Keratinocyte (primary cell): ENCODE measurements at places on chromosomes 6 and 20. TPM values are rescaled to one million over a fixed set of nuclear protein-coding genes. Genes with fewer than 3 reads are reported as not detected.

GRCh38 chr20:62015540-62016288, 50.0 kb downstream of the TAF4 start:
- DNase-seq = no peak

- no peak for DNase-seq
These were observed 9.2 kb downstream of the PHF3 start for GRCh38 chr6:63644668-63645326.

TMEM181 gene
- 25.0 to 31.9 TPM (median 25.0 TPM) in 3 replicates for polyA plus RNA-seq

DNA sequence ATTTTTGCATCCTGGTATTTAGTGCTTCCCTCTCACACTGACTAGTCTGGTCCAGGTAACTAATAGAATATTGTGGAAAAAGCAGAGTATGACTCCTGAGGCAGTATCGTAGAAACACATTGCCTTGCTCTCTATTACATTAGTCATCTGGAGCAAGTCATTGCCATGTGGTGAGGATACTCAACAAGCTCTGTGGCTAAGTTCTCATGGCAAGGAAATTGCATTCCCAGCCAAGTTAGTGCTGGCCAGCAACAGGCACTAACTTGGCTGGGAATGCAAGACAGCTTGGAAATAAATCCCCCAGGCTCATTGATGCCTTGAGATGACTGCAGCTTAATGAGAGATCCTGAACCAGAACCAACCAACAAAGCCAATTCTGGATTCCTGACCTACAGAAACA, 39.7 kb upstream of the HTR1B start:
- peak; percentile 69 for DNase-seq

MCM9 gene
- 1.2 to 3.1 TPM (median 2.3 TPM) in 3 replicates for polyA plus RNA-seq

LHFPL5 gene
- not detected in 3 replicates for polyA plus RNA-seq

DNA sequence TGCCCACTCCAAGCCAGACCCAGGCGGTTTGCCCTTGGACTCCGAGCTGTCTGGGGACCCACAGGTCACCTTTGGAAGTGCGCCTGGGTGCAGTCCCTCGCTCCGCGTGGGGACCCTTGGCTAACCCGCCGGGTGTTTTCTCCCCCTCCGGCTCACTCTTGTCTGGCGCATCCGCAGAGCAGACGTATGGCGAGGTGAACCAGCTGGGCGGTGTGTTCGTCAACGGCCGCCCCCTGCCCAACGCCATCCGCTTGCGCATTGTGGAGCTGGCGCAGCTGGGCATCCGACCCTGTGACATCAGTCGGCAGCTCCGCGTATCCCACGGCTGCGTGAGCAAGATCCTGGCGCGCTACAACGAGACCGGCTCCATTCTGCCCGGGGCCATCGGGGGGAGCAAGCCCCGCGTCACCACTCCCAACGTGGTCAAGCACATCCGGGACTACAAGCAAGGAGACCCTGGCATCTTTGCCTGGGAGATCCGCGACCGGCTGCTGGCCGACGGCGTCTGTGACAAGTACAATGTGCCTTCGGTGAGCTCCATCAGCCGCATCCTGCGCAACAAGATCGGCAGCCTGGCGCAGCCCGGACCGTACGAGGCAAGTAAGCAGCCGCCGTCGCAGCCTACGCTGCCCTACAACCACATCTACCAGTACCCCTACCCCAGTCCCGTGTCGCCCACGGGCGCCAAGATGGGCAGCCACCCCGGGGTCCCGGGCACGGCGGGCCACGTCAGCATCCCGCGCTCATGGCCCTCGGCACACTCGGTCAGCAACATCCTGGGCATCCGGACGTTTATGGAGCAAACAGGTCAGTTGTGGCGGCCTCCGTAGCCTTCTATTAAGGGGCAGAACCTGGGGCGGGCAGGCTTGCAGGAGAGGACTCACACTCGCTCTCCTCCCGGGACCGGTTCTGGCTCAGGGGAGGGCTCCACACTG, 1.1 kb downstream of the PAX1 start:
- no peak for DNase-seq

LINC00237 gene
- not detected in 3 replicates for polyA plus RNA-seq

- DNase-seq = no peak
These were observed 64.1 kb upstream of the BEND6 start for GRCh38 chr6:56890683-56891429.

- no peak for DNase-seq
These were observed 14.7 kb downstream of the UQCC2 start for GRCh38 chr6:33696548-33697518.

GRCh38 chr6:143023695-143024094, 37.0 kb upstream of the AIG1 start:
- no peak for DNase-seq

- DNase-seq = no peak
These were observed 43.5 kb downstream of the ZFAND3 start for GRCh38 chr6:37862992-37863391.

LY6G6C gene
- polyA plus RNA-seq = 2.3 to 3.1 TPM (median 2.4 TPM) in 3 replicates

- no peak for DNase-seq
These were observed 21.0 kb downstream of the WASF1 start for GRCh38 chr6:110158479-110158878.

DNA sequence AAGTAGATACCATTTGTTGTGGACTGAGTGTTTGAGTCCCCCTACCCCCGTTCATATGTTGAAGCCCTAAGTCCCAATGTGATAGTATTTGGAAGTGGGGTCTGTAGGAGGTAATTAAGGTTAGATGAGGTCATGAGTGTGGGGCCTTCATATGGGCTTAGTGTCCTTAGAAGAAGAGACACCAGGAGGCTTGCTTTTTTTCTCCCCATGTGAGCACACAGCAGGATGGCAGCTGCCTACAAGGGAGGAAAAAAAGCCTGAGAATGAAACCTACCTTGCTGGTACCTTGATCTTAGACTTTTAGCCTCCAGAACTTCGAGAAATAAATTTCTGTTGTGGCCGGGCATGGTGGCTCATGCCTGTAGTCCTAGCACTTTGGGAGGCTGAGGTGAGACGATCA, 67.9 kb upstream of the TULP4 start:
- DNase-seq = no peak

- DNase-seq = no peak
These were observed 297.8 kb downstream of the GJA1 start for GRCh38 chr6:121733234-121733633.

GRCh38 chr6:29708432-29709179, 14.6 kb upstream of the HLA-F start:
- no peak for DNase-seq

MYL9 gene
- 1.7 to 5.2 TPM (median 2.8 TPM) in 3 replicates for polyA plus RNA-seq

TCF15 gene
- polyA plus RNA-seq = not detected in 3 replicates

DNA sequence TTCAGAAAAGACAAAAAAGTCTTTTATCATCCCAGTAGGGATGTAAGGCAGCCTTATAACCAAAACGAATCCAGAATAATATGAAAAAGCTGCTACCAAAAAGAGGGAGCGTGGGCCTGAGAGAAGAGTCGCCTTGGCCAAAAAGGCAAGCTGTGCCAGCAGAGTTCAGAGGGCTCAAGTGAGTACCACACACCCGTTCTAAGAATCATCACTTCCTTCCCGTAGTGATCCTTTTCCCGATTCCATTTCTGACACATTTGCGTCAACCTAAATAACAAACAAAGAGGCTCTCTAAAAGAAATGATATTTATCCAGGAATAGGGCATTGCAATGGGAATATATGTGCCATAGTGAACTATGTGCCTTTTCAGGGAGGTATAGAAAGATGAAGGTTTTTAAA, 3.8 kb upstream of the TMEM181 start:
- no peak for DNase-seq

ADGB gene
- polyA plus RNA-seq = not detected in 3 replicates

PDSS2 gene
- 9.5 to 12.5 TPM (median 11.5 TPM) in 3 replicates for polyA plus RNA-seq

GRCh38 chr6:107056796-107057195, 28.8 kb downstream of the MTRES1 start:
- DNase-seq = no peak

DNA sequence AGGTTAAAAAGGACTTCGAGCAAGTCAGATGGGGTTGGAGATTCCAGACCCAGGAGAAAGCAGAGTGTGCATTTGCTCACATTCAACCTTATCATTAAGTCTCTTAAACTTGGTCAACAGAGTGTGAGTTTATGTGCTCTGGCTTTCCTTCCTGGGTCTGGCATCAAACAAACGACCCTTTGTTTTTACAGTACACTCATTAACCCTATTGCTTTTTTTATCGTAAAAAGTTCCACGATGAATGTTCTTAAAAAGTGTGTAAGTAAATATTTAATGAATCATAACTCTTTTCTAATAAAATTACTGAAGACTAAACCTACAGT, 2.5 kb downstream of the FYN start:
- no peak for DNase-seq

KCNK5 gene
- polyA plus RNA-seq = 0.02 to 0.03 TPM in 2 of 3 replicates, not detected in the other

GRCh38 chr6:79042088-79042798, 35.8 kb downstream of the PHIP start:
- no peak for DNase-seq

DNA sequence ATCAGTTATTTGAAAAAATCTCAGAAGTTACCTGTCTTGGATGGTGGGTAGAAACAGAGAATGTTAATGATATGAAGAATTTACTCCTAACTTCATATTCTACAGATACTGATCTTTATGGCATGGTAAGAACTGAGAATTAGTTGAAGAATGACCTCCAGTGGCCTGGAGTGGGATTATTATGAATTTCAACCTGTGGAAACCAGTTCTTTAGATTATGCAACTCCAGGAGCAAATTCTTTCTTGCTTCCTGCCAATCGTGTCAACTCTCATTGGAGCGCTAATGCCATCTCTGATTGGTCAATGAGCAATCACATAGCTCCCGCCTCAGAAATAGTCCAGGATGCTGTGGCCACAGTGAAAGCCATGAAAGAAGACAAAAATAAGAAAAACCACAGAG, 40.6 kb downstream of the LYRM2 start:
- DNase-seq = no peak

DNA sequence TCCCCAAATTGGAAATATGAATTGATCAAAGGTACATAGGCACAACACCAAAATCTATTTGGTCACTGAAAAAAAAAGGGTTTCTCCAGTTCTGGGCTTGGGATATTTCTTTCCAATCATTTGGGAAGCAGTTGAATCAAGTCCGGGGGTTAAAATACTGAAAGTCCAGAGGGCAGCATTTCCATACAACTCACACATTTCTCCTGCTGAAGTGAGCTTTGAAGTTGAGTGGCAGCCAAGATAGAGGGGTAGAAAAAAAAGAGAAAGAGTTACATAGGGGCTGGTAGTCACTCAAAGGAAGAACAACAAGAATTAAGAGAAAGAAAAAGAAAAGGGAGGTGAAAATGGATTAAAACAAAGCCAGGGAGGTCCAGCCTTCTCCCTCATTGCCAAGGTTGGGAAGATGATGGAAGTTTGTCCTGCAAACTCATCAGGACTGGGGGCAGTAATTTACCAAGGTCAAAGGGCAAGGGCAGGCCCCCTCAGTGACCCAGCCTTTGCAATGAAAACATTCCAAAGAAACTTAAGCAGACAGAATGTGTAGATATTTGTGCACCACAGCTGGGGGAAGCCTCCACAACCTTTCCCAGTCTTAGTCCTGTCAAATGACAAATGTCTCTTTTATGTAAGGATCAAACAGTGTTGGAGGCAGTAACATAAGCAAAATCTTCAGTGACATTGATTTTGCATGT, 525.3 kb upstream of the JARID2 start:
- DNase-seq = no peak

DNA sequence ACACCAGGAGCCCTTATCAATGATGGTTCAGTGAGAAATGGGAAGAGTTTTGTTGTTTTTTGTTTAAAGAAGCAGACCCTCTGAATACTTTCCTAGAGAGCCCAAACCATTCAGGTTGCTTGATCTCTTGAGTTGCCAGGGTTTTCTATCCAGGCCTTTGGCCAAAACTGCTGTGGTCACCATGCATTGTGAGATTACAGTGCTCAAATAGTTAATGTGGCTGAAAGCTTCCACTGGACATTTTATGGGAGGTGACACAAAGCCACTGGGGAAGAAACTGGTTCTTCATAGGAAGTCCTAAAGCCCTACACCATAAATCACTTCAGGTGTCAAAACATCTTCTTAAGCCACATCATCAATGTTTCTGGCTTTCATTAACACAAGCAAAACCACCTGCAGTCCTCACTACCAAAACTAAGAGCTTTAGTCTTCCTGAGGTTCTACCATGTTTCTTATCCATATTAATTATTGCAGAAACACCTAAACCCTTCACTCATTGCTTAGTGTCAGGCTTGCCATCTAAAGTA, 101.6 kb downstream of the IBTK start:
- DNase-seq = no peak

DNA sequence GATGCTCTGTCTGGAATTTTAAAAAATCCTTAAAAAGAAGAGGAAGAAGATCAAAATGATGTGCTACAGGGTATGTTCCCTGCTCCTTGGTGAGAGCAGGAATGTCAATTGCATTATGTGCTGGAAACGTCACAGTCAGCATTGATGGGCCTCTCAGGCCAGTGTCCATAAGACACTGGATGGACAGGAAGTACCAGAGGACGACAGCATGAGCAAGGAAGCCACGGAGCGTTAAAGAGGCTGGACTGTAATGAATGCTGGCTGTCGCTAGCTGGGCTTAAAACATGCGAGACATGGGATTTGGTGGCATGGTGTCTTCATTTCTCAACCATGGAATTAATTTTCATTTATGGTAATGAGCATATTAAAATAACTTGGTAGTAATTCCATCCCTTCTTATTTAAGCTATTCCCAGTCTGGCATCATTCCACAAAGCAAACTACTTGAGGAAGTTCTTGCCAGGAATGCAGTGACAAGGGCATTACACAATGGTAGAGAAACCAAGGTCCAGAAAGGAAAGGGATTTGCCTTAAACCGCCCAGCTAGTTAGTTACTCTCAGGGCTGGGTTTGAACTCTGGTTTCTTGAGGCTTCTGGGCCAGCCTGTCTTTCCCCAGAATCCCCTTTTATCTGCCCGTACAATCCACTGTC, 166.6 kb upstream of the SOX4 start:
- DNase-seq = no peak

GRCh38 chr6:6386010-6386409, 65.5 kb upstream of the F13A1 start:
- no peak for DNase-seq

DNA sequence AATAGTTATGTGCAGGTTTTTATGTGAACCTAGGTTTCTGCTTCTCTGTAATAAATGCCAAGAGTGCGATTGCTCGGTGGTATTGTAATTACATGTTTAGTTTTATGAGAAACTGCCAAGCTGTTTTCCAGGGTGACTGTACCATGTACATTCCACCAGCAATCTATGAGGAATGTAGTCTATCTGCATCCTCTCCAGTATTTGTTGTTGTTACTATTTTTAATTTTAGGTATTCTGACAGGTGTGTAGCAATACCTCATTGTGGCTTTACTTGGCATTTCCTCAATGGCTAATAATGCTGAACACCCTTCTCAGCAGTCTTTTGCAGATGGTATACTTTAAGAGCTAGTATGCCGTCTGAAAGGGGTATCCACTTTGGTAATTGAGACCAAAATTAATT, 142.1 kb downstream of the BMP2 start:
- peak; percentile 33 for DNase-seq

MAN1A1 gene
- polyA plus RNA-seq = 11.3 to 20.2 TPM (median 14.6 TPM) in 3 replicates

GRCh38 chr6:35096129-35096862, 44.8 kb downstream of the TCP11 start:
- DNase-seq = no peak

- no peak for DNase-seq
These were observed 718.7 kb upstream of the ADGRB3 start for GRCh38 chr6:67916399-67916798.

TMEM151B gene
- polyA plus RNA-seq = not detected in 3 replicates

GRCh38 chr20:33009214-33010132, 2.0 kb downstream of the BPIFB2 start:
- DNase-seq = no peak
